ENCODE measurements at places on chromosomes 1 and 21. TPM values are rescaled to one million over a fixed set of nuclear protein-coding genes. Genes with fewer than 3 reads are reported as not detected.

The CTPS1 gene
- 80.1 TPM for total RNA-seq

The ID3 gene
- total RNA-seq = 302 TPM

The IL6R gene
- total RNA-seq = 29.3 TPM

The HUNK gene
- 1.2 TPM for total RNA-seq

The ZNF593OS gene
- 0.25 TPM for total RNA-seq

The BTBD19 gene
- total RNA-seq = 2.6 TPM

The MTMR11 gene
- total RNA-seq = 7.1 TPM

The EDN2 gene
- 41.6 TPM for total RNA-seq

The SLAMF9 gene
- total RNA-seq = 0.68 TPM

Data from A549 treated with Hydrocortisone at 1 μM for 4 hours (cell line).